ENCODE measurements at places on chromosomes 5 and 9.

GRCh38 chr9:95087659-95088242, 229.8 kb downstream of the FANCC start:
- no peak for DNase-seq

DNA sequence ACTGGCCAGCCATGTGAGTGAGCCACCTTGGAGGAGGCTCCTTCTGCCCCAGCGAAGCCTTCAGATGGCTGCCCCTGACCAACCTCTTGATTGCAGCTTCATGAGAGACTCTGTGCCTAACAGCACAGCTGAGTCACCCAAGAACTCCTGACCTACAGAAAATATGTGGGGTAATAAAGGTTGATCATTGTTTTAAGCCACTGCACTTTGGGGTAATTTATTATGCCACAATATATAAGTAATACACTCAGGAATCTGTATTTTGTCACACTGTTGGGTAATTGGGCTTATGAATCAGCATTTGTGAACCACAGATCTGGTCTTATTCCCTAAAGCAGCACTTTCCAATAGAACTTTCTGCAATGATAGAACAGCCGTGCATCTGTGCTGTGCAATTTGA, 24.4 kb upstream of the VDAC1 start:
- no peak for DNase-seq

GRCh38 chr5:129569295-129569694, 109.2 kb downstream of the ADAMTS19 start:
- no peak for DNase-seq

DNA sequence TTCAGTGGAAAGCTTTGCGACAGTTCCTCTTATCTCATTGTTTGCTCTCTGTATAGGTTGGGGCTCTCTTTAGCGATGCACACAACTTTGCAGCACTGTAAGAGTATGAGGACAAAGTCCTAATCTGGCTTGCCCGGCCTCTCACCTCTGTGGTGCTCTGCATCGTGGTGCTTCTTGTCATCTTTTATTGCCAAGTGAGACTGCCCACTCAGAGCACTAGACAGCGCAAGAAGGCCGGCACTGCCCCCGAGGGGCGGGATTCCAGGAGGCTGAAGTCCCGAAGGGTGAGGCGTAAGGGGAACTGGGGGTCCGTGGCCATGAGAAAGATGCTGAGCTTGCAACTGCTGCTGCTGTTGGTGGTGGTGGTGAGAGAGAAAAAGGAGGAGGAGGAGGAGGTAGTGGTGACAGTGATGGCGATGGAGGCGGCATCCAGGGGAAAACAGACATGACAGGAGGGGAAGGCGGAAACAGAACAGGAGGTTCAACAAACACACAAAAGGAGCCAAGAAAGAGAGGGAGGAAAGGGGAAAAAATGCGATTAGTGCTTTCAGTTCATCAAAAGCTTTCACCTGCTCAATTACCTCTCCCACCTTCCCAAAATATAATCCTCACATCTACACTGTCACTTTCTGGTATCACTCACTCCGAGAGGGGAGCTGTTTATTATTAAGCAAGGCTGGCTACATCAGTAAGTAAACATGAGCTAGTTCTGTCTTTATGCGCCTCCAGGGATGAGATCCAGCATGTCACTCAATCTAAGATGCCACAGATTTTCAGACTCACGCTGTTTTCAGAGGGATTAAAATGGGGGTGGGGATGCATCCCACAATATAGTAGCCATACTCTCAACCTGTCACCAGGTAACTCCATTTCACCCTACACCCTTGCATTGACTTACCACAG, 55.1 kb downstream of the TLE1 start:
- no peak for DNase-seq

- DNase-seq: no peak
These were observed 126.1 kb downstream of the NR2F1-AS1 start for GRCh38 chr5:93454896-93455295.

- DNase-seq: no peak
These were observed 24.0 kb downstream of the ADAMTSL2 start for GRCh38 chr9:133558191-133559126.

DNA sequence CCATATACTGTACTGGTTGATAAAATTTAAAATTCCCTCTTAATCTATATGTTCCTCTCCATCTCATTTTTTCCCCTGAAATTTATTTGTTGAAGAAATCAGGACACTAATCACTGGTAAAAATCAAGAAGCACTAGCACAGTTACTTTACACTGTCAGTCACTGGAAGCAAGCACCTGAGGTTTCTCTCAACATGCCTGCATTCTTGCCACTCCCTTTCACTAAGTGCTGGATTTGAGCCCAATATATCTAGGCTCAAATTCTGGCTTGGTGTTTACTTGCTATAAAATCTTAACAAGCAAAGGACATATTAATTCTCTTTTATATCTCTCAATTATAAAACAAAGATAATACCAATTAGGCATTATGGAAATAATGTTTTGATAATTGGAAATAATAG, 58.6 kb downstream of the DIAPH1 start:
- peak; percentile 81 for DNase-seq

DNA sequence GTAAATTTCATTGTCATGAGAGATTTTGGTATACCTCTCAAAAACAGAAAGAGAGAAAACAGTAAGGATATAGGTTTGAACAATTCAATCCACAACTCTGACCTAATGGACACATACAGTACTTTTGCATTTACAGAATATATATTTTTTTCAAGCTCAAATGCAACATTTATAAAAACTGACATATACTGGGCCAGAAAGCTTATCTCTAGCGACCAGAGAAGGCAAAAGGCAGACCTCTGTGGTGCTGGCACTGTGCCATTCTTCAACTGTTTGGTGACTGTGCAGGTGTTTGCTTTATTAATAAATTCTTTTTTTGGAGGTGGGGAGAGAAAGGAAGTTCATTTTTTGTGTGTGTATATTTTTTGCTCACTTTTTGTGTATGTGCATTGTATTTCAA, 6.0 kb upstream of the PLAC8L1 start:
- DNase-seq: no peak

GRCh38 chr5:155898284-155898683, 428.7 kb upstream of the SGCD start:
- DNase-seq: no peak

GRCh38 chr5:17115855-17116254, 101.6 kb upstream of the BASP1 start:
- DNase-seq: no peak

- peak; percentile 33 for DNase-seq
These were observed 6.7 kb upstream of the WNT8A start for GRCh38 chr5:138077064-138077696.

DNA sequence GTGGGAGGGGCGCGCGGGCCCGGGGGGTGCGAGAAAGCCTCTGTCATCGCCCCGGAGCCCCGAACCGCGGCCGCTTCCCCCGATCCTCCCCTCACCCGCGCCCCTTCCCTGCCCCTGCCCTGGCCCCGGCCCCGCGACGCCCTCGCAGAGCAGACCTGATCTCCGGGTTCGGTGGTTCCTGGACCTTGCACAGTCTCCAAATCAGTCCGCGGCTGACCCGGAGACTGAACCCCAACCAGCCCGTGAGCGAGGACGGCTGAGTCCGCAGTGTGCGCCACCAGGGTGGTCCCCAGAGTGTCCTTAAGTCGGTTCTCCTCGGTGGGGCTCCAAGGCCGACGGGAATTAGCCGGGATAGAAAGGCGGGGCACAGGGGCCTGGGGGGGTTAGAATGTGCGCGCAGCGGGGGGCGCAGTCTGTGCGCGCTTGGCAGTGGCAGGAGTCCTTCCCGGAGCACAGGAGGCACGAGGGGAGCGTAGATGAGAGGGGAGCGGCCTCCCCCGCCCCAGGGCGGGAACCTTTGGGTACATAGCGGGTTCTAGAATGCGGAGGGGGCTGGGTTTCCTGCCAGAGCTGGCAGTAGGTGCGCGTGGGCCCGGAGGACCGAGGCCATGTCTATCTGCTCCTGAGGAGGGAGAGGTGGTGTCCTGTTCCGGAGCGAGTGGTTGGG, 779 bp downstream of the PKN3 start:
- peak; percentile 15 for DNase-seq

DNA sequence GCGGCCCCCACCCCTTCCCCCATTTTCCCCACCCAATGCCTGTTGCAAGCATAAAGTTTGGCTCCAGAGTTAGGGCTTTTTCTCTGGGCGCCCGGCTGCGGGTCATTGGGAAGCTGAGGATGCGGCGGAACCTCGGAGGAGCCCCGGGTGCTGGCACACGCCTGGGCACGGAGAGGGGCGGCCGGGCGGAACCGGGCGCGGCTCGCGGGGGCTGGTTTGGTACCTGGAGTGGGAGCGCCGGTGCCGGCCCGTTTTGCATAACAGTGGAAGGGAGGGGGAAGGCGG, 1.2 kb downstream of the PPARGC1B start:
- DNase-seq: no peak

GRCh38 chr9:98369066-98369425, 113.6 kb upstream of the TBC1D2 start:
- DNase-seq: no peak

- DNase-seq: no peak
These were observed 1.6 kb downstream of the KLHL3 start for GRCh38 chr5:137734331-137734730.

DNA sequence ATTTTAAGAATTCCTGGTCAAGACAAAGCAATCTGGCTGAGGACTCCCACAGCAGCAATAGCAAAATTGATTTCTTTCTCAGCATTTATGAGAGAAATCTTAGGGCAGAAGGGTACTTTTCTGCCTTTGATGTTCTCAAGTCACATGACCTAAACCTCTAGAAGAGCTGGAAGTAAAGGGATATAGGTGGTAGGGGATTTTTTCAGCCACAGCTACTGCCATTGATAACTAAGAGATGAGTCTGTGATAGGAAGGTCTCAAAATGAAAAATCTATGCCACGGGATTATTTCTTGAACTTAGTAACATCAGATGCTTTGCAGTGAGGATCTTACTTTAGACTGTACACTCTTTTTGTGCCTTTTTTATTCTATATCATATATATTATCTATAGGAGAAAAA, 35.6 kb downstream of the IL6ST start:
- no peak for DNase-seq

GRCh38 chr5:140764177-140764973, 21.6 kb upstream of the PCDHA1 start:
- DNase-seq: no peak

DNA sequence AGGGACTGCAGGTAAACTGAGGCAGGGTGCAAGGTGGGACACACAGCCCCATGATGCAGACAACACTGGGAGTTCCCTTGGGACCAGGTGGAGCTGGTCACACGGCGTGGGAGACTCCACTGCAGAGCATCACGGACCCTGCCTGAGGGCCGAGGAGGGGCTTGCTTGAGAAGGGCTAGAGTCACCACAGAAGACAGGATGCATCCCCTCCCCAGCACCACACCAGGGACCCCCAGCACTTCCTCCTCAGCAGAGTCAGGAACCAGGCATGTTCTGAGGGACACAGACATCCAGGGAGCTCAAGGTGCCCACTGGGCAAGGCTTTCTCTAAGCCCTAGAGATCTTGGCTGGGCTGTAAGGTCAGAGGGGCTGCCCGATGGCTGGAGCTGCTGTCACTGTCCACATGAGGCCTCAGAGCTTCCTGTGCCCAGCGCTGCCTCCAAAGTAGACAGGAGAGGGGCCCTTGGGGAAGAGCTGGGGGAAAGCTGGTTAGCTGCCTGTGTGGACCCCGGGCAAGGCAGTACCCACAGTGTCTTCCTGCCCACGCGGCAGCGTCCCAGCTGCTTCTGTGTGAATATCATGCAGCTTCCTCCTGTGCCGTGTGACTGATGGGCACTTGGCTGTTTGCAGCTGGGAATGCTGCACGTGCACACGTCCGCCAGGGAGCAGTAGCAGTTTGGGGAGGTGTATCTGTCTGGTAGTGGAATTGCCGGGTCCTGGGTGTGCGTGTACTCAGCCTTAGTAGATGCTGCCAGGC, 176.6 kb downstream of the CACNA1B start:
- no peak for DNase-seq

GRCh38 chr9:105205787-105206495, 38.5 kb upstream of the SLC44A1 start:
- DNase-seq: no peak

GRCh38 chr5:73692166-73692640, 66.2 kb downstream of the ARHGEF28 start:
- DNase-seq: no peak

DNA sequence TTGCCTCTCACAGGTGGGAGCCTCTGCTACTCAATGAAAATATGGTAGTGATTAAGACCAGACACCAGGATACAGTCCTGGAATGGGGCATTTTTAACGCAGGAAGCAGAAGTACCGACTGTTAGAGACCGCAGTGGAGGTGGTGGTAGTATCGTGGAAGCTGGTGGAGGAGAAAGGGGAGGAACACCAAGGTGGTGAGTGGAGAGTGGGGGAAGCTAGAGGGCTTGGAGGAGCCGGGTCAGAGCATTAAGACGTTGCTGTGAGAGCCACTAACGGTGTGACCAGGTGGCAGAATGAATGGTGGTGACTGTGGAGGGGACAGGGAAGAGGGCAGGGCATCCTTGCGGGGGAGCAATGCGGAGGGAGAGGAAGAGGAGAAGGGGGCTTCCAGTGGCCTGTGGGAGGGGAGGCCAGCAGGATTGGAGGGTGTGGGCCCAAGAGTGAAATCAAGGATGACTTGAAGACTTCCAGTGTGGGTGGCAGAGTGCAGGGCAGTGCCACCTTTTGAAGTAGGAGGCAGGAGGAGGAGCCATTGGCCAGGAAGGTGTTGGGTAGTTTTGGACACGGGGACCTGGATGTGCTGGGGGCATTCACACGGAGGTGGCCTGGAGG, 1.6 kb upstream of the UBAC1 start:
- DNase-seq: no peak

- DNase-seq: no peak
These were observed 207.2 kb upstream of the DAPK1 start for GRCh38 chr9:87290241-87291052.

DNA sequence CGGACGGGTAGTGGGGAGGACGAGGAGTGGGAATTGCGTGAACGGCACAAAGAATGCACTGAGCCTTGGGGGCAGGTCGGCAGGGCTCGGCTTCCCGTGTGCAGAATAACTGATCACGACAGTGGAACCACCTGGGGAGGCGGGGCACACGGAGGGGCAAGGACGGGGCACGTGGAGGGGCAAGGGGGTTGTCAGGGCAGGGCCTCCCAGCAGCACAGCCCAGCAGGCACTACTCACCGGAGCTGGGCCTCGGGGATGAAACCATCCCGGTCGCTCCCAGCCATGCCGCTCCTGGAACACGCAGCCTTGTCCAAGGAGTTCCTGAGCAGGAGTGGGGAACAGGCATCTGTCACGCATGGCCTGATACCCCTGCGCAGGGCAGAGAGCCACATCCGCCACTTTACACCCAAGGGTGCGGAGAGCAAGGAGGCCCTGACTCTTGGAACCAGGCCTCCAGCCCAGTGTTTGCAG, 33.4 kb downstream of the SARDH start:
- DNase-seq: no peak
